Caudate nucleus (tissue), 63 donors: ENCODE measurements at places on chromosomes 1 and 21.
A peak's percentile ranks its signal among the peaks of the same experiment; 100 is the strongest.

DNA sequence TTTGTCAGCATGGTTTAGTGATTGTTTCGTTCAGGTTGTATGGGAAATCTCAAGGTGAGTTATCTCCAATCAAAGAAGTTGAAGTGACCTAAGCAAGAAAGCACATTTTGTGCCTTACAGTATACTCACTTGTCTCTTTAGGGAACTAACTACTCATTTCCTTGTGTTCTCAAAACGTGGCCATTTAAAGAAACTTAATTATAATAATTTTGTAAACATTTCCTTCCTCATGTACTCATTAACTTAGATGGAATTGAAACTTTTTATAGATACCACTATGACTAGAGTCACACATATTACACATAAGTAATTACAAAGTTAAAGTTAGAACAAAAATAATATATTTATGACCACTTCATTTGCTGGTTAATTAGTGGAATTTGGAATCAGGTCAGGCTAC lies 552.6 kb downstream of the MRPL39 start:
- DNase-seq, result no peak

DNA sequence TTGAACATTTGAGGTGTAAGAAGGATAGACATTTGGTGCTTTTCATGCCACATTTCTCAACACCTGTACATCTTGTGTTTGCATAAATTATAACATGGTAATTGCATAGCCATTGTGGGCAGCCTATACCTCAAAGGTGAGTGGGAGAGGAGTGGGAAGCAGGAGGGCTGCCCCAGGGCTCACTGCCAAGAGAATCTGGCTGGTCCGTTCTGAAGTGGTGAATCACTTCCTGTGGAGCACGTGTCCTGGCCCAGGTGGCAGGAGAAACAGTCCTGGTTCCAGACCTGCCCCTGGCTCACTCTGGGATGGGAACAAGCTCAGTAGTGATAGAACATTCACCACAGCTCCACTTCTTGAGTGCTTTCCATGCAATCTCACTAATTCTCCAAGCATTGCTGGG lies 11.6 kb upstream of the OLFML2B start:
- no peak for DNase-seq

DNA sequence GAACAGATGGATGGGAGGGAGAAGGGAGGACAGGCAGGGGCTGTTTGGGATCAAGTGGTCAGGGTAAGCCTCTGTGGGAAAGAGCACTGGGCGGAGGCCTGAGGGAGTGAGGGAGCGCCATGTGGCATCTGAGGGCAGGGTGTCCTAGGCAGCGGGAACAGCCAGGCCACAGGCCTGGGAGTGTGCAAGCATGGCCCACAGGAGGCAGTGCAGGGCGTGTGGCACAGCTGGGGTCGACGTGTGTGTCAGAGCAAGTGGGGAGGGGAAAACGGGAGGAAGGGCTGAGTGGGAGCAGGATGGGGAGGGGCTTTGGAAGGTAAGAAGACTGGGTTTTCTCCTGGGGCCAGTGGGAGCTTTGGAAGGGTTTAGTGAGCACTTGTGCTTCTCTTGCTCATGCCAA lies 143.4 kb downstream of the SYF2 start:
- no peak for DNase-seq

GRCh38 chr1:50980505-50980904 lies 10.5 kb downstream of the CDKN2C start:
- no peak for DNase-seq

GRCh38 chr1:115924770-115925169 lies 51.5 kb upstream of the SLC22A15 start:
- DNase-seq, result no peak

GRCh38 chr1:30513396-30514136 lies 209.8 kb downstream of the MATN1 start:
- no peak for DNase-seq

GRCh38 chr1:111101854-111102642 lies 37.8 kb downstream of the DRAM2 start:
- DNase-seq, result no peak

- DNase-seq, result no peak
Measured at GRCh38 chr1:20480951-20481617, 4.9 kb downstream of the CAMK2N1 start.

DNA sequence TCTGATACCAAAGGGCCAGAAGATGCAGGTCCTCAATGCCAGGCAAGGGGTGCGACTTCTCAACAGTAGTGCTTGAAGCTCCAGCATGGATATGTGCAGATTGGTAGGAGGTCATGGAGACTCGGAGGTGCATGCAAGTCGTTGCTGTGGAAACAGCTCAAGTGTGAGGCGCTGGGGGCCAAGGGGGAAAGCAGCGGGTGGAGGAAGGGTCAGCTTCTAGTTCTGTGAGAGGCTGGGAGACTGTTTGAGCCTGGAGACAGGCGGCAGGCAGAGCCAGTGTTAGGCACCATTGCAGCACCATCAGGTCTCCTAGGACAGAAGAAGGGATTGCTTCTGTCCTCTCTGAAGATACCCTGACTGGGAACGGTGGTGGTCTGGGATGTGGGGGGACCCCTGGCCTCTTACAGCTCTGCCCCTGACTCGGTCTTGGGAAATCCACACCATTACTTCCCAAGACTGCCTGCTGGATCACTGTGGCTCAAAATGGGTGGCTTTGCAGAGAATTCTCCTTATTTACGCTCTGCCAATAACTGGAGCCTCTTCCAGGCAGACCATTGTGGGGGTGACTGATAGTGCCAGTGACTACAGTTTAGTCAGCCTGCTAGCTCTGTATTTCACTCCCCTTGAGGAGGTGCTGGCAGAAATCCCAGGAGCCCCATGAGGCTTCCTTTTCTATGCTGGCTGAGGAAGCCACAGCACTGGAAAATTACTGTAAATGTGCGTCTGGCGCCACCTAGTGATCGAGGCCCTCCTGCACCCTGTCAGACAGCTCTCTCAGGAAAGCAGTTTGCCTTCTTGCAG lies 46.3 kb upstream of the VANGL1 start:
- DNase-seq, result peak; percentile 53

GRCh38 chr1:66335859-66336640 lies 197.9 kb upstream of the SGIP1 start:
- DNase-seq, result peak; percentile 25

GRCh38 chr1:246724731-246725095 lies 504 bp downstream of the SCCPDH start:
- peak; percentile 39 for DNase-seq

- DNase-seq, result no peak
Measured at GRCh38 chr21:19489930-19490329, 1086.3 kb upstream of the TMPRSS15 start.

DNA sequence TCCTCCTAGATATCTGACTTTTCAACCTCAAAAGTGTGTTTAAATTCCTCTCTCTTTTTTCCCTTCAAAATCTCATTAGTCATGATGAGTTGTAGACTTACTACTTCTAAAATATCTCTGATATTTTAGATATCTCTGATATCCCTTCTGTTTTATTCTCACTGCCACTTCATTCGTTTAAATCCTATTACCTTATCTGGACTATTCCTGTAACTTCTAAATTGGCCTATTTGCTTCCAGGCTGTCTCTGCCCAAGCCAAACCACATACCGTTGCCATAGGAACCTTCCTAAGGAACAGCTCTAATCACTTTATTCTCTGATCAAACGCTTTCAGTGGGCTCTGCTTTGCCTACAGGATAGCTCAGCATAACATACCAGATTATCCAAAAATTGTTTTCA lies 333.1 kb upstream of the CHRM3 start:
- DNase-seq, result no peak

DNA sequence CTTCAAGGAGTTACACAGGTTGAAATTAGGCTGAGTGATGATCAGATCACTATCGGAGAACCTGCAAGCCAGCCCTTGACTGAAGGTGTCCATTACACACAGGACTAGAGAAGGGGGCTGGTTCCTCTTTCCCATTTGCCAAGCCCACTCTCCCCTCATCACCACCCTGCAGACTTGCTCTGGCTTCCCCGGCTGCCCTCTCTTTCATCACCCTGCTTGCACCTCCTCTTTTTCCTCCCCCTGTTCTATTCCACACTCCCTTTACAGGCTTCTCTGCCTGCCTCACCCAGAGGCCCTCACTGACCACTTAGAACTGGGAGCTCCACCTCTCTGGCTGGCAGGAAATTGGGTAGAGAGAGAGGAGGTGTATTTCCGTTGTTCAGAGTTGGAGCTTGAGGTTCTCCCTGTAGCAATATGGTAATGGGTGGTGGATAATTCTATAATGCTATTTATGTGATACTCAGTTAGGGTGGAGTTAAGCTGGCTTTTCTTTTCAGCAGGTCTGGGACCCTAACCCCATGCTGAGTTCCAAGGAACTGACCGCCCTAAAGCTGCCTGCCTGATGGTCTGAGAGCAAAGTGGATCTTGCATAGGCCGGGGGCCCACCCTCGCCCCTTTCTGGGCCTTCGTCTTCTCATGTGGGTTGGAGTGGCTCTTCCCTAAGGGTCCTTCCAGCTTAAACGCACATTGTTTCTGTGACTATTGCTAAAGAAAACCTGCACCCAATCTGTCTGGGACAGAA lies 111.8 kb upstream of the ADAR start:
- no peak for DNase-seq

- no peak for DNase-seq
Measured at GRCh38 chr1:193841857-193842256, 655.4 kb upstream of the B3GALT2 start.
